ENCODE measurements at places on chromosomes 6 and 20.

DNA sequence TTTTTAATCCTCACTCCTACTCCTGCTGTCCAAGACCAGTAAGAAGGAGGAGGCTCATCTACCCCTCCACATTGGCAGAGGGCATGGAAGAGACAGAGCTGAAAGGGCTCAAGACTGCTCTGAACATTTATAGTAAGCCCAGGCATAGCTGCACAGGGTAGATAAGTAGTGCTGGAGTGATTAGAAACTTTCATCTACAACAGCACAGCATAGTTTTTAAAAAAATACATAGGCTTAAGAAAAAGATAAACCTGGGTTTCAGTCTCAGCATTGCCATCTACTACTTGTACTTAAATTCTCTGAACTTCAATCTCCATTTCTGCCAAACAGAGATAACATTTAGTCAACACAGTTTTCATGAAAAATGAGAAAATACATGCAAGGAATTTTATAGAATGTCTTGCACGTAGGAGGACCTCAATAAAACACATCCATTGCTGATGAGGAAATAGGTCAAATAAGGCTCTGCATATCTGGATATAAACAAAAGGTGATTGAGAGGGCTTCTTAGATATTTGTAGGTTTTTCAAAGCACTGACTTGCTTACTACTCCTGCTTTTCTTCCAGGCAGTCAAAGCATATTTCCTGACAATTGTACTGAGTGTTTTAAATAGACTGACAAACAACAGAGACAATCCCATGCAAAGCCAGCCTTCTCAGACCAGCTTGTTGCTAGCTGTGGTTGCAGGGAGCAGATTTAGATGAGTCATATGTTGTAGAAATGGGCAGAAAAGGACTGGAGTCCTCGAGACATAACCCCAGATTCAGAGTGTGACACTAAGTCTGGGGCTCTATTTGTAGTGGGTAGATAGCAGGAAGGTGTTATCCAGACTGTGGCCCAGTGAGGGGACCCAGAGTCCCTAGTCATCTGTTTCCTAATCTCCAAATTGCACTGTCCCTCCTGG is 107.4 kb upstream of the TAB2 start:
- DNase-seq, result no peak

GRCh38 chr6:160277546-160277945 is 18.9 kb upstream of the SLC22A2 start:
- no peak for DNase-seq

DNA sequence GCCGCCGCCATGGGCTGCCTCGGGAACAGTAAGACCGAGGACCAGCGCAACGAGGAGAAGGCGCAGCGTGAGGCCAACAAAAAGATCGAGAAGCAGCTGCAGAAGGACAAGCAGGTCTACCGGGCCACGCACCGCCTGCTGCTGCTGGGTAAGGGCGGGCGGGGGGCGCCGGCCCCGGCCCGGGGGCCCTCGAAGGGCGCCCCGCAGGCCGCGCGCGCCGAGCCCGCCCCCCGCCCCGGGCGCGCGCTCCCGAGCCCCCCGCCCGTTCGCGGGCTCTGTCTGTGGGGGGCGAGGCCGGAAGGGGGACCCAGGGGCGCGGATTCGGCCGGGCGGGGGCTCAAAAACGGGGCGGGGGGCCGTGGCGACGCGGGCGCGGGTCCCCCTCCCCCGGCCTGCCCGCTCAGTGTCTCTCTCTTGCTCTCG is 39.2 kb downstream of the GNAS start:
- no peak for DNase-seq

- no peak for DNase-seq
These were observed 138.6 kb downstream of the AHI1 start for GRCh38 chr6:135358985-135359384.

DNA sequence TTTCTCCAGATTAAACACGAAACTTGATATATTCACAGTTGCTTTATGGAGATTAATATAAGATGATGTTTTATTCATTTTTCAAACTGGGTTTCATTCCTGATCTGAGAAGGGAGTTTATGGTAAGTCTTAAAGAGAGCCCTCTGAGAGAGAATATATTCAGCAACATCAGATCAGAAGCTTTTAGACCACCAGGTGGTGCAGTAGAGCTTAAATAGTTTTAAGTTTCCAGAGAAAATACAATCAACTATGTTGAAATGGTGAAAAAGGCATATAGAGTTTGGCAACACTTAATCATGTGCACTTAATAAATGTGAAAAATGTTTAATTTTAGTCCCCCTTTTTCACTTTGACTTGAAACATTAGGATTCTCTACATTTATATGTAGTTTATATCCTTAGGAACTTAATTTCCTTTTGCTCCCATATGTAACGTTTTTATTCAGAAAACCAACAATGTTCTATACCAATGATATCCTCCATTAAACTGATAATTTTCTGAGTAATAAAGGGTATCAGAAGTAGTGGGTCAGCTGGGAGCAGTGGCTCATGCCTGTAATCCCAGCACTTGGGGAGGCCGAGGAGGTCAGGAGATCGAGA is 86.4 kb upstream of the CLDN20 start:
- peak; percentile 67 for DNase-seq

DNA sequence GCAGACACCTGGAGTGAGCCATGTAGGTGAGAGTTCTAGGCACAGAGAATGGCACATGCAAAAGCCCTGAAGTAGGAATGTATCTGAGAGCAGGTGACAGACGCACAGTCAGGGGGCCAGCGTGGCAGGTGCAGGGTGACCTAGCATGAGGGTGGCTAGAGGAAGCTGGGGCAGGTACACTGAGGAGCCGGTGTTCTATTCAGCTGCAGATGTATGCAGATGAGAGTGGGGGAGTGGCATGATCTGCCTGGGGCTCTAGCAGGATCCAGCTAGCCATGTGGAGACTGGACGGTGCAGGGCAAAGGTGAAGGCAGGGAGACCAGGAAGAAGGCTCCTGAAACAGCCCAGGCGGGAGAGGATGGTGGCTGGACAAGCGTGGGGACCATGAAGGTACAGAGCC is 10.7 kb downstream of the PEDS1 start:
- no peak for DNase-seq

All from memory B cell (primary cell).